Activated T-cell treated with anti-CD3 and anti-CD28 coated beads, Interleukin-2, amount 50 U/mL, for 4 hours (primary cell): ENCODE measurements at places on chromosomes 4 and X. TPM values are rescaled to one million over a fixed set of nuclear protein-coding genes. Genes with fewer than 3 reads are reported as not detected.

DNA sequence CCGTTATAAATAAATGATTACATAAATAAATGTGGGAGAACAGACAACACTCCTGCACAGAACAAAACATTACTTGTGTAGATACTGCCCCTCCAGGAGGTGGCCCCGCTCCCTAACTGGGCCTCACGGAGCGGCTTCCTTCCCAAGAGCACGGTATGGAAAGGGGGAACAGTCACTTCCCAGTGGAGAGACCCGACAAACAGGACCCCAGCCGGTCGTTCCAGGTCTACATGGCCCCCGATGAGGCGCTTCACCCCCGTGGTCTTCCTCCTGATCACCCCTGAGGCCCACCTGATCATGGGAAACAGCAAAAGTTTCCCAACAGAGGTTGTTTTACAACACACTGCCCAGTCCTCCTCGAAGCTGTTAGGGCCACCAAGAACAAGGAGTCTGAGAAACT, 6.6 kb upstream of the SLC6A8 start:
- DNase-seq, result no peak

DNA sequence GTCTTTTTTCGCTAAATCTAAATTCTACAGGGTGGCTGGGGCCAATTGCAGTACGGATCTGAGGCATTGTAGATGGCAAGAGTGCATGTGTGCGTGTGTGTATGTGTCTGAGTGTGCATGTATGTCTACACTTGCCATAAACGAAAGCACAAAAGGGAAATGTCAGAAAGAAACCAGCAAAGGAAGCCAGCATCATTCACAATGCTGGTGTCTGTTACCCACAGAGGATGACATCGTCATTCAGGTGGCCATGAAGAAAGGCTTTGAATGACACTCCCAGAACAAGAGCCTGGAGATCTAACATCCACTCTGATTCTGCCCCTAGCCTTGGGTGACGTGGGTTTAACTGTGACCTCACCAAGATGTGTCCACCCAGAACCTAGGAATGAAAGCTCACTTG, 124.6 kb downstream of the DHRSX start:
- no peak for DNase-seq

The DRD5 gene
- not detected for total RNA-seq

The DCX gene
- not detected for total RNA-seq

DNA sequence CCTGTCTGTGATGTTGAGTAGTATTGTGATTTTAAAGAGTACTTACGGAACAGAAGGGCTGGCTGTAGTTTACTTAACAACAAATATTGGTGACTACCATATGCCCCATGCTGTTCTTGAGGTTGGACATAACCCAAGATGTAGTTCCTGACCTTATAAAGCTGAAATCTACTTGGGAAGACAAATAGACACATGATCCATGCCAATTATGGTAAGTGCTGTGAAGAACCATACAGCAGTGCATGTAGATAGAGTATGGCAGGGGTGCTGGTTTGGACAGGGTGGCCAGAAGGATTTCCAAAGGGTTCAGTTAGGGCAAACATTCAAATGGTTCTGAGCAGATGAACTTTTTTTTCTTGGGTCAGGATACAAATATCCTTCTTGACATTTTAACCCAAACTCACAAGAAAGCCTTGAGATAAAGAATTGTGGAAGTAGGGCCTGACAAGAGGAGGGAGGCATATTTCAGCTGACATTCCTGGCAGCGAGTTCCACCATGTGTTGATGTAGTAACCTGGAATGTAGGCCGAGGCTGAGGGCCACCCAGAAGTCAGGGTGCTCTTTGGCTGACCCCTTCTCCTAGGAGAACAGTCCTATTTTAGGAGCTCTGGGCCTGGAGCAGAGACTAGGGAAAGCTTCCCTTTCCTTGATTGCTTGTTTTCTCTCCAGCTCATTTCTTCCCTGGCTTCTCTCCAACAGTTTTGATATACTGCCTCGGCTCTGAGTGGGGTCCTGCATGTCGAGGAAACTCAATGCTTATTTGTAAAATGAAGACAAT, 74.2 kb downstream of the FREM3 start:
- no peak for DNase-seq

The XG gene
- total RNA-seq, result not detected

- DNase-seq, result no peak
Observed at GRCh38 chrX:132876523-132877338, 81.7 kb downstream of the HS6ST2 start.

DNA sequence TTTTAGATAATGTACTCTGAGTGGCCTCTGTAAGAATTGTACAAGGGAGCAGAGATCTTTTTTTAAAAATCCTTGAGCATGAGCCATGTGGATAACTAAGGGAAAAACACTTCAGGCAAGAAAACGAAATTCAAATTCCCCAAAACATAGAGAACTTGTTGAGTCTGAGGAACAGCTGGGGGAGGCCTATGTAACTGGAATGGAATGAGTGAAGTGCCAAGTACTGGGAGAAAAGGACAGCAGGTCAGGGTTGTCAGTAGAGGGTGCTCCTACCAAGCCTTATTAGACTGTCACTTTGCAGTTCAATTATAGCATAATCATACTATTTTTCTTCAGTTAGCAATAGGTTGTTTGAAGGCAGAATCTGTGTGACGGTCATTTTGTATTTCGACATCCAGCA, 135.1 kb downstream of the ARHGAP6 start:
- DNase-seq, result no peak

DNA sequence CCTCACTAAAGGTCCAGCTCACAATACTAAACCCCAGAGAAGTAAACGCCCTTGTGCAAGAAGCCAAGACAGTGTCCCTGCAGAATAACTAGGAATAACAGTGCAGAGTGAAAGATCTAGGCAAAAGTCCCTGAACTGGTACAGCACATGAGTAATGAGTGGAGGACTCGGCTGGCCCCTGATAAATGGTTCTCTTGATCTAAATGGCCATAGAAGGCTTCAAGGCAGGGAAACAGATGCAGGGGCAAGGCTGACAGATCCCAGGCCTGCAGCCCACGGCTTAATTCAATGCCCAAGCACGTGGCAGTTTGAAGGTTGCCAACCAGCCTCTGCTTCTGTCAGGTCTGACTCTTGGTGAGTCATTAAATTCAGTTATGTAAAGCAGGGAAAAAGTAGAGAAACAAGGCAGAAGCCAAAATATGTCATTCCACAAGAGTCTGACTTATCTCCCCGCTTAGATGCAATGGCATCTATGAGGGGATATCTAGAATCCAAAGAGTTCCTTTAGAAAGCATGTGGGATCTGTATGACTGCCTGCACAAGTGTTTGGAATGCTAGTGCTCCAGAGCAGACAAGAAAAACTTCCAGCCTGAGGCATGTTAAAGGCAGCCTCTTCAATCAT, 121.3 kb downstream of the PRDM5 start:
- DNase-seq, result no peak

The NKX3-2 gene
- not detected for total RNA-seq

The CHRDL1 gene
- total RNA-seq, result 0.10 TPM

The YIPF7 gene
- not detected for total RNA-seq

The MGST2 gene
- 2.2 TPM for total RNA-seq

- DNase-seq, result no peak
Observed at GRCh38 chr4:105808750-105809041, 86.6 kb upstream of the NPNT start.

- DNase-seq, result no peak
Observed at GRCh38 chr4:121270389-121270788, 106.3 kb upstream of the TNIP3 start.

The TEX13B gene
- total RNA-seq, result not detected

DNA sequence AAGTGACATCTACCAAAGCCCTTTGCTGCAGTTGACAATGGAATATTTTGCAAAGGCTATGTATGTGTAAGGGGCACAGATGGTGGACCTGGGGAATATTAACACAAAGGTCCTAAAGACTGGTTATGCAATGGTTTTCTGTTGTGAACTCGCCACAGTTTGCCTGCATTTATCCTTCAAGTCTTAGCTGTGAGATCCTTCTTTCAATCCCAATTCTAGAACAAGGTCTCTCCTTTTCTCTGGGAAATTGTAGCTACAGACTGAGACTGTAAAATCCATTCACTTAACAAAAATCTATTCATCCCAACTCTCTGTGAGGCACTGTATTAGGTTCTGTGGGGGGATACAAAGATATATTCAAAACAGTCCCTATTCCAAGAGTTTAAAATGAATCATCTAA, 250.4 kb downstream of the GPM6A start:
- no peak for DNase-seq

- no peak for DNase-seq
Observed at GRCh38 chr4:6753891-6754290, 28.6 kb upstream of the KIAA0232 start.

GRCh38 chrX:154602766-154603437, 16.2 kb downstream of the CTAG1B start:
- DNase-seq, result no peak

The STPG2 gene
- total RNA-seq, result not detected

GRCh38 chr4:146814750-146815149, 130.9 kb downstream of the TTC29 start:
- DNase-seq, result no peak

GRCh38 chr4:28385801-28386200, 1525.2 kb downstream of the STIM2 start:
- DNase-seq, result no peak

DNA sequence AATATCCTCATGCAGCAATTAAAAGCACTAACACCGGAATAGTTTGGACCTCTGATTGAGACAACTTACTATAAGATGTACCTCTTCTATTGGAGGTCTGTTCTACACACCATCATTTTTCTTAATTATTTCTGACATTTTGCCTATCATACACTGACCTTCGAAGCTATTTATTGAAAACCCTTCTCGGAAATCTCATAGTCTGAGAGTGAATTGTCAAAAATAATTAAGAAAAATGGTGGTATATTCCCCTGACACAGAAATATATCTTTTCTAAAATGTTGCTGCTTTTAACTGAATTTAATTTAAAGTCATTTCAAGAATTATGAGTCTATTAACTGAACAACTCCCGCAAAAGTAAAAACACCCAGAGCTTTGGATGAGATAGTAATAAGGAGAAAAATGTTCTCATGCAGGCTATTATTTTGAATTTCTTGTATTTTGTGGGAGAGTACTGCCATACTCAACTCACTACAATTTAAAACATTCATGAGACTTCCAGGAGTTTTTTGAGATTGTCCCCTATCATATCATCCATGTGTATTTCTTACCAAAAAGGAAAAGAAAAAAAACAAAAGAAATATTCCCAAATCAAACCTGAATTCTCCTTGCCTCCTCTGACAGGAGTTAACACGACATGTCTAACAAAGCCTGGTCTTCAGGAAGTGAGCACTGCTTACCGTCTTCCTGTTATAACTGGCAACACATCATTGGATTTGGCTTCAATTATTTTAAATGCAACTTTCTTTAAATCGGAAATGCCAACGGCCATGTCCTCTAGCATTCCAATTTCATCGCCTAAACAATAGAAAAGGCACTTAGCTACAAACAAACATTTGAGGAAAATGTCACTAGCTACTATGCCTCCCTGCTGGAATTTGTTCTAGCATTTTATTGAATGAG, 485.3 kb downstream of the IL15 start:
- no peak for DNase-seq

DNA sequence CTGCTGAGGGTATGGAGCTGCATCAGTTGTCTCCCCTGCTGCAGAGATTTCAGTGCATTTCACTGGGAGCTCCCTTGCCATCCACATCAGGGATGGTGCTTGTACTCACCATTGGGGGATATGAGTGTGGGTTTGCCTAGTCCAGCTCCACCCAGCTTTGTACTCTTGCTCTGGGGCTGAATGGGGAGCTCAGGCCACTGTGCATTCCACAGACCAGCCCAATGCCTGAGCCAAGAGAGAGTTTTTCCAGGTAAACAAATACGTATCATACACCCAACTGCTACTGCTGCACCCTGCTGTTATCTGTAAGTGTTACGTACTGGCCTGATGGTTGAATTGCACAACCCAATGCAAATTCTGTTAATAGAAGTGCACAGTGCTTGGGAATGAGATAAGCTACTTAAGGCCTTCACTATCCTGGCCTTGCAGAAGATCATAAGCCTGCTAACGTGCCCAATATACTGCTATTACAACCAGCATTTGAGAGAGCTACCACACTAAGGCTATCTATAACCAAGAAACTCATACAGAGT, 205.0 kb upstream of the DMD start:
- no peak for DNase-seq

The DUSP9 gene
- total RNA-seq, result 0.33 TPM

The TAF7L gene
- total RNA-seq, result 0.22 TPM

- no peak for DNase-seq
Observed at GRCh38 chr4:18815081-18815778, 793.7 kb upstream of the LCORL start.

- DNase-seq, result no peak
Observed at GRCh38 chrX:153814591-153815315, 15.6 kb downstream of the PDZD4 start.

DNA sequence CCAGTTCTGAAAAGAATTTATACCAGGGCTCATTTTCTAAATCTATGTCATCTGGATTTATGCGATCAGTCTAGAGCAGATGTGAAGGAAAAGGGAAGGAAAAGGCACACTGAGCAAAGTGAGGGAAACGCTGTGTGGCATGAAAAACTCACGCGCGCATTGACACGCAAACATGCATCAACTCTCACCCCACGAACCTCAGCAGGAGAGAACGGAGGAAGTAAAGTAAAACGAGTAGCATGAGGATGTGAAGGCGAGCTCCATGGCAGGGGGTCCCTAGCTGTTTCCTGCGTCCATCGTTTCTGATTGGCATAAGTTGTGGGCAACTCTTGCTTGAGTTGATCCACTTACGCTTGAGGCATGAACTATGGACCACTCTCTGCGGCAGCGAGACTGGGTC, 102.8 kb upstream of the PDLIM3 start:
- DNase-seq, result no peak

The ELF4 gene
- total RNA-seq, result 22.7 TPM

- no peak for DNase-seq
Observed at GRCh38 chr4:22842360-22843018, 149.8 kb downstream of the GBA3 start.

- no peak for DNase-seq
Observed at GRCh38 chr4:184744236-184744635, 10.3 kb upstream of the CENPU start.

The ARMCX1 gene
- total RNA-seq, result 3.5 TPM

The PAQR3 gene
- total RNA-seq, result 10.2 TPM

The BBS12 gene
- 1.3 TPM for total RNA-seq

The NOX1 gene
- not detected for total RNA-seq

- DNase-seq, result no peak
Observed at GRCh38 chrX:123990169-123990568, 28.7 kb downstream of the STAG2 start.

GRCh38 chr4:47830265-47831025, 7.4 kb downstream of the CORIN start:
- DNase-seq, result no peak

GRCh38 chr4:70637239-70637913, 8.8 kb downstream of the ENAM start:
- DNase-seq, result no peak

- no peak for DNase-seq
Observed at GRCh38 chr4:24190761-24191695, 301.2 kb upstream of the PPARGC1A start.

The ETDA gene
- not detected for total RNA-seq

The HTRA3 gene
- not detected for total RNA-seq

- no peak for DNase-seq
Observed at GRCh38 chrX:77960567-77960966, 8.9 kb downstream of the PGAM4 start.

The OFD1 gene
- 26.8 TPM for total RNA-seq
